NCI-H2107 (cell line): ENCODE measurements at places on chromosomes 11 and 22.

GRCh38 chr11:45590743-45591142, 74.7 kb downstream of the CHST1 start:
- DNase-seq = no peak

DNA sequence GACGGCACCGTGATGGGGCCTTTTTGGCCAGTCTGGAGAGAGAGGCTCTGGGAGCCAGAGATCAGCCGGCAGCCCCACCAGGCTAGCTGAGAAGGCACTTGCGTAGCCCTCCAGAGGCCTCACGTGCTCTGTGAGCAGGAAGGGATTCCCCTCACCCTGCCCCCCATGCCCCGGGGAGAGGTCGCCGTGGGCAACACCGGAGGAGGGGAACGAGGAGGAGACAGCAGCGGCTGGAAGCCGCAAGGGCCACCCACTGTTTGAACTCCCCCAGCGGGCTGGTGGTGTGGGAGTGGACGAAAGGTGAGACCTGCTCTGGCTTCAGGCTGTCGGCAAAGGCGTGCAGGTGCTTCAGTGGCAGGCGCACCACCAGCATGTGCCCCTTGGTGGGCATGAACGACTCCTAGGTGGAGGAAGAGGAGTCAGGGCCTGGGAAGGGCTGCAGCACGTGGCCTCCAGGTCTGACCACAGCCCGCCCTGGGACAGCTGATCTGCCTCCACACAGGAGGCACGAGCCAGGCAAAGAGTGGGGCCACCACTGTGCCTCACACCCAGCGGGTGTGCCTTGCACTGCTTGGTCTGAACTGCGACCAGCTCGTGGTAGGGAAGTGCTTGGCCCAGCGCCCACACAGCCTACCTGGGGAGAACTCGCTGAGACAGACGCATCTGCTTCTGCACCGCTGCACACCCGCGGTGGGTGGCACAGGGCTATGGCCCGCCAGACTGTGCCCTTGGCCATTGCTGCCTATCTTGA, 99.9 kb downstream of the MED15 start:
- DNase-seq = peak; percentile 14

- DNase-seq = no peak
Measured at GRCh38 chr11:43498561-43498960, 139.8 kb downstream of the TTC17 start.

GRCh38 chr11:76292583-76293188, 86.4 kb upstream of the WNT11 start:
- no peak for DNase-seq

DNA sequence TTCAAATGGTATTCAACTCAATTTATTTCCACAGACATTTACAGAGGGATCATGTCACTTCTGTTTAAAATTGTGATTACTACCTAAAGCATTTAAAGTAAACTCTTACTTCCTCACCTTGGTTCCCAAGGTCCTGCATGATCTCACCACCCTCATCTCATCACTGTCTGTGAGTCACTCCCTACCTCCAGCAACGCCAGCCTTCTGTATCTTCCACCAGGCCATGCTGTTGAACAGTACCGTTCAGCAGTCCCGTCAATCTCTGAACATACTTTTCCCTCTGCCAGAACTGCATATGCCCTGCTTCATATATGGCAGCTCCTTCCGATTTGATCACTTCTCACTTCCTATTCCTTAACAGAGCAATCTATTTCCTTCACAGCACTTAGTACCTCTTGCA, 2.0 kb downstream of the FBXO3 start:
- DNase-seq = no peak

GRCh38 chr11:36238036-36238631, 51.1 kb downstream of the COMMD9 start:
- DNase-seq = no peak

GRCh38 chr22:30273711-30274436, 7.2 kb upstream of the OSM start:
- DNase-seq = no peak
